ENCODE measurements at places on chromosomes 6 and 20. TPM values are rescaled to one million over a fixed set of nuclear protein-coding genes. Genes with fewer than 3 reads are reported as not detected.

- DNase-seq = no peak
Observed at GRCh38 chr6:147700436-147701209, 192.1 kb downstream of the SAMD5 start.

GRCh38 chr6:156659822-156660198, 117.4 kb upstream of the ARID1B start:
- no peak for DNase-seq

DNA sequence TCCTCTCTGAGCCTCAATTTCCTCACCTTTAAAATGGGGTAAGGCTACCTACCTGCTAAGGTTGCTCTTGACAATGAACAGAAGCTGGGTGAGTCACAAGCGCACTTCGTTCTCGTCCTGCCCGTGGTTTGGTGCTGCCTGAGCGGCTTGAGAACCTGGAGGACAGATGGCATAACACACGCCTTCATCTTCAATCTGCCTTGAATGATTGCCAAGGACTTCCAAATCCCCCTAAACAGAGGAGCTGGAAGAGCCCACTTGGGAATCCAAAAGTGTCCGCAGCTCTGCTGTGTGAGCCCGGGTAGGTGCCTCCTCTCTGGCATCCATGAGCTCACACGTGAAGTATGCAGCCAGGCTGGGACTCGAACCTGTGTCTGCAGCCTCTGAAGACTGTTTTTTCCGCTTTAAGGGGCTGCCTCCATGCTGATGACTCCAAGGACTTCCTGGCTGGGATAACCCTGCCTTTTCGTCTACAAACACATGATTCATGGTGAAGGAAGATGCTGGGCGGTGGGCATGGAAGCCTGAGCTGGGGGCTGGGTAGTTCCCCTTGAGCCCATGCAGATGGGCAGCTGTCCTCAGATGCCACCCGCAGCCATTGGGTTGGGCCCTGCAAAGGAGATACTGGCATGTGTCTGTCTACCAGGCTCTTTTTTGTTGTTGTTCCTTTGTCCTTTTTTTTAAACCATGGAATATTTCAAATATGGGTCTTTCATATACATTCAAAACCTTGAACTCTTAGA, 25.3 kb upstream of the CSNK2A1 start:
- no peak for DNase-seq

DNA sequence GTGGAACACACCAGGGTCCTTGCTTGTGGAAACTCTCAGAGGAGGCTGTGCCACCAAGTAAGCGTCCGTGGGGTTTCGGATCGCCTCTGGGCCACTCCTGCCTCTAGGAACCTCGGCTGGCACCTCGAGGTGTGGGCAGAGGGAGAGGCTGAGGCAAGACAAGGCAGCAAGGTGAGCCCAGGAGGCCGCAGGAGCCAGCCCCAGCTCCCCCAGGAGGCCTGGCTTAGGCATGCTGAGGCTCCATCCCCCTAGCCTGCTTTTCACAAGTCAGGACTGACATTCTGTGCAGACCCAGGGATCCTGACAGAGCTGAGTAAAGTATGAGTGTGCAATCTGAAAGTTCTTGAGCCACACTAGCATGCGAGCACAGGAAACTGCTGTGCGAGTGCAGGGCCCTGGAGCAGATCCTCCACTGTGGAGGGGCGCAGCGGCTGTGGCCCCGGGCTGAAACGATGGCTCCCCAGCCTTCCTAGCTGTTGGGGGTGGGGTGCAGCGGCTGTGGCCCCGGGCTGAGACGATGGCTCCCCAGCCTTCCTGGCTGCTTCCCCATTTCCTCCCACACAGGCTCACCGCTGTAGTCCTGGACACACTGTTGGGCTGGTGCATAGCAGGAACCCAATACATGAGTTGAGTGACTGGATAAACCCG, 75.2 kb upstream of the CD93 start:
- no peak for DNase-seq

- no peak for DNase-seq
Observed at GRCh38 chr20:17488916-17489600, 42.1 kb downstream of the BFSP1 start.

- DNase-seq = no peak
Observed at GRCh38 chr6:138161088-138161337, 726 bp upstream of the ARFGEF3 start.

DNA sequence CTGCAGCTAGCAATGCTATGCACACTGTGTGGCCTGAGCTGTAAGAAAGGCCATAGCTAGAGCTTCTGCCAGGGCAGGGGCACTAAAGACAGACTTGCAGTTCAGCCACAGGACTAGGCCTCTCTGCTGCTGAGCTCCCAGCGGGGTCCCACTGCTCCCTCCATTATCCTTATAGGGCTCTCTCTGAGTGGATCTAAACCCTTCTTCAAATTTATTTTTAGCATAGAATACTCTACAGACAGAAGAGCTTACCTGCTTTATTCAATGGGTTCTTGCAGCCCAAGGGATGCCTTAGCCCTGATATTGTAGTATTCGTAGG, 100.9 kb upstream of the MLN start:
- no peak for DNase-seq

DNA sequence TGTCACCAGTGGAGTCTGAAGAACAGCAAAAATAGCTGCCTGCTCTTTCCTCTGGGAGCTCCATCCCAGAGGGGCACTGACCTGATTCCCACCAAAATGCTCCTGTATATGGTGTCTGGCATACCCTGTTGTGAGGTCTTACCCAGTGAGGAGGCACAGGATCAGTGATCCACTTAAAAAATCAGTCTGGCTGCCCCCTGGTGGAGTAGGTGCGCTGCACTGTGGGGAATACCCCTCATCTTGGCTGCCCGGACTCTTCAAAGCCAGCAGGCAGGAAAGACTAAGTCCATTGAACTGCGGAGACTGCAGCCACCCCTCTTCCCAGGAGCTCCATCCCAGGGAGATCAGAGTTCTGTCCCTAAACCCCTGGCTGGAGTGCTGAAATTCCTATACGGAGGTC, 230.9 kb upstream of the HTR1E start:
- no peak for DNase-seq

Gene CLPSL2
- total RNA-seq = not detected

Gene BMP2
- 2.5 TPM for total RNA-seq

Gene MUC21
- total RNA-seq = not detected

Gene DACT2
- 0.46 TPM for total RNA-seq

Gene CLIC5
- 272 TPM for total RNA-seq

Gene KCNS1
- total RNA-seq = not detected

Measured in heart right ventricle (tissue), 16 donors.